ENCODE measurements at places on chromosomes 6 and 20.

- no peak for DNase-seq
These were observed 41.5 kb upstream of the ZNF337 start for GRCh38 chr20:25738198-25738597.

- DNase-seq: no peak
These were observed 36.2 kb downstream of the CD40 start for GRCh38 chr20:46154305-46154704.

DNA sequence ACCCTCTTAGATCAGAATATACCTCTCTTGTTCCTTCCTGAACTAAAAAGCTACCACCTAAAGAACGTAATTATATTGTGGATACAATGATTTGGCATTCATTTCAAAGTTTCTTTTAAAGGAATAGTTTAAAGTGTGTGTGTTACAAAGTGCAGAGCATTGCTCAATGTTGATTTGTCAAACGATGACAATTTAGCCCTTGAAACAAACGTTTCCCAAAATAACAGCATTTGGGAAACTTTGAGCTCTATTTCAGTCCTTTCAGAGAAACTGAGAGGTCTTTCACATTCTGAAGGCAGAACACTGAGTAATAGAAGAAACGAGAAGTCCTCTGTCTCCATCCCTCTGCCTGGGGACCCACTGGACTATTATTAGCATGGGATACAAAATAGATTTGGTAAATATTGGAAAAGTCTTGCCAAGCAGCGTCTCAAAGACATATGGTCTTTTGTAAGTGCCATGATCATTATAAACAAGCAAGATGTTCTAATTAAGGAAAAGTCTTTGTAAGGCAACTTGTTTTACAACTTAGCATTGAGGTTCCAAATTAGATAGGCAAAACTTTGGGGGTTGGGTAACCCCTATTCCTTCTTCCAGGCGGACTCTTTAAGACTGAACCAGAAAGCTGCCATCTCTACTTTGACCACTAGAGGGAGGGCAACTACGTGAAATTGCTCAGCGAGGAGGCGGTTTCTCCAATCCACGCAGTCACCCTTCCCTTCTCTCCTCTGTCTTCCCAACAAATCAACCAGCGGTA, 208.8 kb downstream of the RNF144B start:
- peak; percentile 58 for DNase-seq

DNA sequence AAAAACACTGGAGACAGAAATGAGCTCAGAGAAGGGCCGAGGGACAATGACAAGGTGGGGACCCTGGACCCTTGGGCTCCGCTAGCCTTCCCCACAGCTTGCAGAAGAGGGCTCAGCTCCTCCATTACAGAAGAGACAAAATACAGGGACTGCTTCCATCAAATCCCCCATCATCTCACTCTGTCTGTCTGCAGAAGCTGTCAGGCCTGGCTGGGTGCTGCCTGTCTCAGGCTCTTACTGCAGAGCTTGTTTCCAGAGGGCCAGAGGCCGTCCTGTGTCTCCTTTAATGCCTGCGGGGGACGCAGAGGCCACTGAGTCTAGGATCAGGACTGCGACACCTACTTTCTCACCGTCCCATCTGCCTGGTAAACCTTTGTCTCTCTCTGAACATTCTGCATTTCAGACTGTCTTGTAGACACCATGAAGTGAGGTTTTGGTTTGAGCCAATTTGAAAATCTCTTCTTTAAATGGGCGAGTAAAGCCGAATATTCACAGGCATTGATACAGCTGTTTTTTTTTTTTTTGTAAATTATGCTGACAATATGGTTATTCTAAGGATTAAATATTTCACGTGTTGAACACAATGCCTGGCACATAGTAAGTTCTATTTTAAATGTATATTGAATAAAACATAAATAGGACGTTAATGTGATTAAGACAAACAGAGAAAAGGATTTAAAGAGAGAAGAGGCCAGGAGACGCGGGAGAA, 28.3 kb downstream of the RNASET2 start:
- DNase-seq: no peak
